Activated CD8-positive, alpha-beta memory T cell treated with anti-CD3 and anti-CD28 coated beads for 48 hours (primary cell): ENCODE measurements at places on chromosomes 16 and 17.

- DNase-seq: peak; percentile 29
Measured at GRCh38 chr17:42819939-42820535, 4.0 kb downstream of the BECN1 start.

DNA sequence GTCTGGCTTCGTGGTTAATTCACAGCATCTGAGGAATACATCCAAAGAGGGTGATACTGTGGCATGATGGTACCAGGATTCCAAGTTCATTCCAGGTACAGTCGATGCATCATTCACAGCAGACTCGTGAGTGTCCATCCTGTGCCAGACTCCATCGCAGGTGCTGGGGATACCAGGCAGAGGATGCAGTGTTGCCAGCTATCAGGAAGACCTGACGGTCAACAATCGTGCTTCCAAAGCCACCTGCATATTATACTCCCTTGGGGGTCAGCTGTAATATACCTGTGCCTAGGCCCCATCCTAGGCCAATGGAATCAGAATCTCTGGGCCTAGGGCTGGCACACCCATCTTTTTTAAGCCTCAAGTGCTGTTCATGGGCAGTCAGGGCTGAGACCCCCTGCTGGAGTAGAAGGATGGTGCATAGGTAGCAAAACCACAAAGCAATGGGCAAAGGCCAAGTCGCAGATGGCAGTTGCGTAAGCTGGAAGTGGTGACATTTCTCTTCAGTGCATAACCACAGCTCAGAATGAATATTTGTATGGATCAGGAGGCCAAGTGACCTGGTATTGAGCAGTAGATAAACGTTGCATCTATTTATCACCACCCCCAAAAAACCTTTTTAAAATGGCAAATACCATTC lies 42.9 kb upstream of the C16orf78 start:
- DNase-seq: no peak

DNA sequence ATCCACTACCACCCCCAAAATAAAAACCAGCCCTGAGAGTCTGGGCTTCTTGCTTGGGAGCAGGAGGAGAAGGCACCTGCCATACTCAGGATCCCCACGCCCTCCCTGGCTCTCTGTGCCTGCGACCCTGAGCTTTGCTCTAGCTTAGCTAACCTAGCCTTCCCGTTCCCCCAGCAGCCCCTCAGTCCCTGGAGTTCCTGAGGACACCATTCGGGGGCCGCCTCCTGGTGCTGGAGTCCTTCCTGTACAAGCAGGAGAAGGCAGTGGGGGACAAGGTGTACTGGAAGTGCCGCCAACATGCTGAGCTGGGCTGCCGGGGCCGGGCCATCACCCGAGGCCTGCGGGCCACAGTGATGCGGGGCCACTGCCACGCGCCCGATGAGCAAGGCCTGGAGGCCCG lies 18.5 kb downstream of the FLYWCH1 start:
- DNase-seq: no peak

DNA sequence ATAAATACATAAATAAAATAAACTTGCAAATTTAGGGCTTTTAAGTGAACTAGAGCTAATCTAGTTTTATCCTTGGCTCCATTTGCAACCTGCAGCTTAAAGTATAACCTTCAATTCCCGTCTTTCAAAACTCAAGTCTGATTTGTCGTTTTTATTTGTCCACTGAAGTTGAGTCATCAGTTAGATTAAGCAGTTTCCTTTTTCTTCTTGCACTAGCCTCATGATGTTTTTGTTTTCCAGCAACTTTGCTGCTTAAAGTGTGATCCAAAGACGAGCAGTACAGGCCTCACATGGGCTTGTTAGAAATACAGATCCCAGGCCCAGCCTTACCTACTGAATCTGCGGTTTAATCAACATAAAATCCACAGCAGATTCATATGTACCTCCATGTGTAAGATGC lies 13.8 kb downstream of the ARSG start:
- DNase-seq: no peak

DNA sequence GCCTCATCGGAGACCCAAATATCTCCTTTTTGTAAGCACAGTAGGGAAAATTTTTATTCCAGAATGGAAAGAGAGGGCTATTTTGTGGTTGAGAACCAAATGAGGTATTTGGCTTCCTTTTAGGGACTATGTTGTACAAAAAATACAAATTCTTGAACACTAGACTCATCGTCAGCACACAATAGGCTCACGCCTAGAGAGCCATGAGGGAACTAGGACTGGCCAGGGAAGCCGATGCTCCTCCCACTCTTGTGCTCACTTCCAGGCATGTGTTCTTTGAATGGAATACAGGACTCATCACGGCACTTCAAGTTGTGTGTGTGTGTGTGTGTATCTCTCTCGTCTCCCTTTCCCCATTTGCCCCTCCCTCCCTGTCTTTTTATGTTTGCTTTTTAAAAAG lies 17.8 kb upstream of the BLMH start:
- no peak for DNase-seq

DNA sequence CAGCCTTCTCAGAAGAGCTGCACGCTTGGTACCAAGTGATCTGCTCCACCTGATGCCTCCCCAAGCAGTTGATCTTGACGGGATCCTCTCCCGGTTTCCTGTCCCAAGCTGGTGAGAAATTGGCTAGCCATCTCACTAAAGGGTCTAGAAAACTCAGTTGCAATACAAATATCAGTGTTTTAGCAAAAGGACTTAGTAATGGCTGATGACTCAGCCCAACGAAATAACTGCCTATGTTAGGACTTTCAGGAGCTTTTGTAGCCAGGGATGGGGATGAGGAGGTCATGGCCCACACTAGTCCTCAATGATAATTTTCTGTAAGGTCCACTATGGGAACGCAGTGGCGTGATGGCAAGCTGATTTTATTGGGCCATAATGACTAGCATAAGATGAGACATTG lies 23.3 kb upstream of the ENGASE start:
- DNase-seq: no peak

DNA sequence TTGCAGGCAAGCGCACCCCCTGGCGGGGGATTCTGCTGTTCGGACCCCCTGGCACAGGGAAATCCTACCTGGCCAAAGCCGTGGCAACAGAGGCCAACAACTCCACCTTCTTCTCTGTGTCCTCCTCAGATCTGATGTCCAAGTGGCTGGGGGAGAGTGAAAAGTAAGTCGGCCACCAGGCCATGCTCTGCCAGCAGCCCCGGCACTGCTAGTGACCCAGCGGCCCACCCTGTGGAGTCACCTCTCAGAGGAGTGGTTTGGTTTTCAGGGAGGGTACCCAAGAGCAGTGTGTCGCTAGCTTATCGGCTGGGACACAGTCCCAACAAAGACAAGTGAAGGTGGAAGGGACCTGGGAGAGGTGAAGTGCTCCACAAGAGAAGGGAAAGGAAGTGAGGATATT lies 8.2 kb downstream of the VPS4A start:
- DNase-seq: no peak

- DNase-seq: no peak
Measured at GRCh38 chr16:4321286-4322120, 5.6 kb downstream of the GLIS2 start.

- no peak for DNase-seq
Measured at GRCh38 chr16:87850009-87851006, 19.0 kb downstream of the SLC7A5 start.

DNA sequence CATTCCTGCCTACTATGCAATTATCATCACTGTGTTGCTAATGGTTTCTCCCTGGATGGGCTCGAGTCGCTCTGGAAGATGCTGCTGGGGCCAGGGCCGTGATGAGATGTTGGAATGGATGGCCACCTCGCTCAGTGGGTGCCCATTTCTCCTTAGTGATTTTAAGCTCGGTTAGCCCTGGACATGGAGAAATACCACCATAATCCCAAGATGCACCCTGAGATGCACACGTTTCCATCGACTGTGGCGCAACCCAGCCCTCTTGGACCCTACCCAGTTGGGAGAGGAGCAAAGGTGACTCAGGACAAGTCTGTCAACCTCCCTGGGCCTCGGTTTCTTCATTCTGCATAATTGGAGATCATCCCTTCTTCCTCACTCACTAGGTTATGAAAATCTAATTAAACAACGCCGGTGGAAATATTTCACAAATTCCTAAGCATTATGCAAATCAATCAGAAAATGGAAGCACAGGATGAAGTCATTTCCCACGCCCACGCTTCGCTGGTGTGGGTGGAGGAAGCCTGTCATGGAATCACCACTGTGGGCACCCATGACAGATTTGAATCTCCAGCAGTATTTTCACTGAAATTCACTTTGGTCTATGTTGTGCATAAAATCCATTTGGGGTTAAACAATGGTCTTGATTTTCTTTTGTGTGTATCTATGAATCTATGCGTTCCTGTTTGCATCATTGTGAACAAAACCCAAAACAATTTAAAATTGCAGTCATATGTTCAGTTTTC lies 195.2 kb downstream of the AXIN2 start:
- DNase-seq: no peak

GRCh38 chr16:28130099-28131088 lies 66.9 kb upstream of the GSG1L start:
- DNase-seq: no peak

DNA sequence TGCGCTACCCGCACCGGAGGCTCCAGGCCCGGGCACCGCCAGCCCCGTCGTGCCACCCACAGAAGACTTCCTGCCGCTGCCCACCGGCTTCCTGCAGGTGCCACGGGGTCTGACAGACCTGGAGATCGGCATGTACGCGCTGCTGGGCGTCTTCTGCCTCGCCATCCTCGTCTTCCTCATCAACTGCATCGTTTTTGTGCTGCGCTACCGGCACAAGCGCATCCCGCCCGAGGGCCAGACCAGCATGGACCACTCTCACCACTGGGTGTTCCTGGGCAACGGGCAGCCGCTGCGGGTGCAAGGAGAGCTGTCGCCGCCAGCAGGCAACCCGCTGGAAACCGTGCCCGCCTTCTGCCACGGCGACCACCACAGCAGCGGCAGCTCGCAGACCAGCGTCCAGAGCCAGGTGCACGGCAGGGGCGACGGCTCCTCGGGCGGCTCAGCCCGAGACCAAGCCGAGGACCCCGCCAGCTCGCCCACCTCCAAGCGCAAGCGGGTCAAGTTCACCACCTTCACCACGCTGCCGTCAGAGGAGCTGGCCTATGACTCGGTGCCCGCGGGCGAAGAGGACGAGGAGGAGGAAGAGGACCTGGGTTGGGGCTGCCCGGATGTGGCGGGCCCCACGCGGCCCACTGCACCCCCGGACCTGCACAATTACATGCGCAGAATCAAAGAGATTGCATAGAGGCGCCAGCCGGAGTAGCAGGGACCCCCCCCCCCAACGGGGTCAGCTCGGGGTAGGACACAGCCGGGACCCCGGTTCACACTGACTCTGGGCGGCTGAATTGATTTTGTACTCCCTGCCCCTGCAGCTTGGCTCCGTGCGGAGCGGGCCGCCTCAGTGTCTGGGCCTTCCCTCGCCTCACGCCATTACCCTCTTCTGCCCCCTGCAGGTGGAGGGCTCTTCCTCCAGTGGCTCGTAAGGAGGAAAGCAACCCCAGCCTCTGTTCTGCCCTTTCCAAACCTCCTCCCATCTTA lies 58.5 kb downstream of the TMEM132E start:
- DNase-seq: peak; percentile 67

- no peak for DNase-seq
Measured at GRCh38 chr16:48617104-48617705, 7.2 kb upstream of the N4BP1 start.

GRCh38 chr17:50239937-50240336 lies 34.3 kb upstream of the TMEM92 start:
- no peak for DNase-seq

- no peak for DNase-seq
Measured at GRCh38 chr16:88853325-88853941, 3.3 kb downstream of the GALNS start.

DNA sequence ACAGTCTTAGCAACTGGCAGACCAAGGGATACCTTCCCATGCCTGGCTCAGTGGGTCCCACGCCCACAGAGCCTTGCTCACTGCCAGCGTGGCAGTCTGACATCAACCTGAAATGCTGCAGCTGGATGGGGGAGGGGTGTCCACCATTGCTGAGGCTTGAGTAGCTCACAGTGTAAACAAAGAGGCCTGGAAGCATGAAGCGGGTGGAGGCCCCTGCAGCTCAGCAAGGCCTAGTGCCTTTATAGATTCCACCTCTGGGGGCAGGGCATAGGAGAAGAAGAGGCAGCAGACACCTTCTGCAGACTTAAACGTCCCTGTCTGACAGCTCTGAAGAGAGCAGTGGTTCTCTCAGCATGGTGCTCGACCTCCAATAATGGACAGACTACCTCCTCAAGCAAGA lies 263.2 kb downstream of the KIF2B start:
- DNase-seq: no peak

DNA sequence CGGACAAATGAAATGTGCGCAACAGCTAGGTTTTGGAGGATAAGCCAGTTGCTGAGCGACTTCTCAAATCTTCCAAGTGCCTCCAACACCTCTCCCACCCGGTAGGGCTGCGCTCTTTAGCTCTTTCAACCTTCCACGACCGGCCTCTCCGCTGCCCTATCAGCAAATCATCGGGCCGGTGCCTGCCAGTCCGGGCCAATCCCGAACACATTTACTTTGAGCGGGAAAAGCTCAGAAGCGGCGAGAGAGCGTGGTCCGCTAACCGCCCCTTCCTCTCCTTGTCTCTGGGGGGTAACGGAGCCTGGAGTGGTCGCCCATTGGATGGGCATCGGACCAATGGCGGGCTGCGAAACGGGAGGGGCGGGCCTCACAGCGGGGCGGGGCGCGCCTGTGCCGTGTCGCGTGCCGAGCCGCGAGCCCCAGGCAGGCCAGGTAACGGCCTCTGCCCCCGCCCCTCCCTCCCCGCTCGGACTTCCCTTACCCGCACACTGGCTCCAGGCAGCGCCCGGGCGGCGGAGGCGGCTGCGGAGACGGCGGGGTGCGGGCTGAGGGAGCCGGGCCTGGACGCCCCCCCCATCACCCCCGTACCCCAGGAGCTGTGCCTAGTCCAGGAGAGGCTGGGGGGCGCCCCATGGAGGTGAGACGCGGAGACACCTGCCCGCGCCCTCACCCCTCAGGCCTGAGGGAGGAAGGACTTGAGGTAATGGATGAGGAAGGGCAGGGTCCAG lies at the start of gene MEIOC:
TSS of gene MEIOC (plus strand) at position 486 of the 728 bp plus-strand sequence. CDS start at position 632, 146 bp downstream.
- DNase-seq: no peak

DNA sequence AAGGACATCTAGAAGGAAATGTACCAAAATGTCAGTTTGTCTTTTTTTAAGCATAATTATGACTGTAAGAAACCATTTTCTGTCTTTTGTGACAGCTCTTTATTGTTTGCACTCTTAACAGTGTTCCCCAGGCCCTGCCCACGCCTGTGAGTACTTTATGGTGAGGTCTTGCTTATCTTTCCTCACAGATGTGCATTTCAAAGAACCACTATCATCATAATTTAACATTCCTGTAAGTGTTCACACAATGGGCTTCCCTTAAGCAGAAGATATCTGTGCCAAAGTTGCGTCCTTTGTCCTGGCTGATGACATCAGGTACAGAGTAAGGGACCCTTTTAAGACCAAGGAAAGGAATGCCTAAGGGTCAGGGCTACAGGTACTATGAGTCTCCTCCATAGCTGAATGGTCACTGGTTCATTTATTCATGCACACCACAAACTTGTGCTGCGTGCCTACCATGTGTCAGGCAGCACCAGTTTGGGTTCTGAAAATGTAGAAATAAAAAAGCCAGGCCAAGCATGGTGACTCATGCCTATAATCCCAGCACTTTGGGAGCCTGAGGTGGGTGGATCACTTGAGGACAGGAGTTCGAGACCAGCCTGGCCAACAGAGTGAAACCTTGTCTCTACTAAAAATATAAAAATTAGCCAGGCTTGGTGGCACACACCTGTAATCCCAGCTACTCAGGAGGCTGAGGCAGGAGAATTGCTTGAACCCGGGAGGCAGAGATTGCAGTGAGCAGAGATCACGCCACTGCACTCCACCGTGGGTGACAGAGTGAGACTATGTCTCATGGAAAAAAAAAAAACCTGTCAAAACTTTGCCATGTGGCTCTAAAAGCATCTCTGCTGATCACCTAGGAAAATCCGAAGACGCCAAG lies 55.4 kb upstream of the NLK start:
- DNase-seq: no peak

GRCh38 chr17:67633751-67634211 lies 84.0 kb upstream of the NOL11 start:
- no peak for DNase-seq
